EH (cell line): ENCODE measurements at places on chromosomes 12 and 14.

DNA sequence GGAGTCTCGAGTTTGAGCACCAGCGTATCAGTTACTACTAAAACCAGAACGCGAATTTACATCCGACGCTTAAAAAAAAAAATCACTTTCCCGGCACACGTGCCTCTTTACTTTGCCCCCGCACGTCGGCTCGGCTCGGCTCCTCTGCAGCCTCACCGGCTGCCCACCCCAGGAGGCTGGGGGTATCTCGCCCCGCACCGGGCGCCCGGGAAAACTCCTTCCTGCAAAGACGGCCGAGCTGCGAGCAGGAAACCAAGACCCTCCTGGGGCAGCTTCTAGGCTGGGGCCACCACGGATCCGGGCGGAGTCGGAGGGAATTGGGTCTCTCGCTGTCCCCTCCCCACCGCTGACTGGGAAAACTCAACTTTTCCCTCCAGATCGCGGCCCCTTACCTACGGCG lies 610 bp downstream of the VSIG10 start:
- peak; percentile 17 for DNase-seq

DNA sequence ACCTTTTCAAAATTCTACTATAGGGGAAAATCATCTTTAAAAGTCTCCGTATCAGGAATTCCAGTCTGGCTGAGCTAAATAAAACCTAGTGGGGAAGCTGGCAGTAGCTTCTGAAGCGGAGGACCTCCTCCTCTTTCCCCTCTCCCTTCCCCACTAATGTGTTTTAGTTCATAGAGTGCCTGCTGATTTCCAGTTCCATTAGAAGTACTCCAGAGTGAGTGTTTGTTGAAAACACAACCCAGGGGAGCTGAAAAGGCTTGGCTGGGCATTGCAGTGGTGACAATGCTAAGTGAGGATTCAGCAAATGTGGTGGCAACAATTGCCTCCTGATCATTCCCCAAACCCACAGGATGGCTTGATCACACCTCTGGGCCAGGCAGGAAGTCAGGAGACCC lies 144.2 kb upstream of the FRMD6 start:
- DNase-seq: peak; percentile 44

- DNase-seq: peak; percentile 39
These were observed 34.4 kb upstream of the DLK1 start for GRCh38 chr14:100692256-100692655.

GRCh38 chr14:88452231-88452630 lies 66.8 kb downstream of the SPATA7 start:
- DNase-seq: no peak

GRCh38 chr12:3885277-3886094 lies 12.3 kb upstream of the PARP11 start:
- DNase-seq: peak; percentile 50

DNA sequence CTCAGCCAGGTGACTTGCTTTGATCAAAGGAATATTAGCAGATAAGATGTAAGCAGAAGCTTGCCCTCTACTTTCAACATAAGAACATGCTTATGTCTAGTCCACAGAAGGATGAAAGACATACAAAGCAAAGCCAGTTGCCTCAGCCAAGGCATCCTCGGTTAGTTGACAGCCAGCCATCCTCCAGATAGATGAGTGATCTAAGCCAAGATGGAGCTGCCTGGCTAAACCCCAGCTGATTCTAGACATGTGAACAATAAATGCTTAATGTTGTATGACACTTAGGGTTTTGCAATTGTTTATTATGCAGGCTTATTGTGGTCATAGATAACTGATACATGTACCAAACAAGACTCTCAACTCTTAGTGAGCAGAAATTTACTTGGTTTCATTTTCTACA lies 157.6 kb upstream of the TMTC2 start:
- no peak for DNase-seq

GRCh38 chr12:49364989-49365388 lies 2.3 kb upstream of the SPATS2 start:
- DNase-seq: peak; percentile 82

- no peak for DNase-seq
These were observed 33.7 kb downstream of the MAPK1IP1L start for GRCh38 chr14:55085060-55085660.

DNA sequence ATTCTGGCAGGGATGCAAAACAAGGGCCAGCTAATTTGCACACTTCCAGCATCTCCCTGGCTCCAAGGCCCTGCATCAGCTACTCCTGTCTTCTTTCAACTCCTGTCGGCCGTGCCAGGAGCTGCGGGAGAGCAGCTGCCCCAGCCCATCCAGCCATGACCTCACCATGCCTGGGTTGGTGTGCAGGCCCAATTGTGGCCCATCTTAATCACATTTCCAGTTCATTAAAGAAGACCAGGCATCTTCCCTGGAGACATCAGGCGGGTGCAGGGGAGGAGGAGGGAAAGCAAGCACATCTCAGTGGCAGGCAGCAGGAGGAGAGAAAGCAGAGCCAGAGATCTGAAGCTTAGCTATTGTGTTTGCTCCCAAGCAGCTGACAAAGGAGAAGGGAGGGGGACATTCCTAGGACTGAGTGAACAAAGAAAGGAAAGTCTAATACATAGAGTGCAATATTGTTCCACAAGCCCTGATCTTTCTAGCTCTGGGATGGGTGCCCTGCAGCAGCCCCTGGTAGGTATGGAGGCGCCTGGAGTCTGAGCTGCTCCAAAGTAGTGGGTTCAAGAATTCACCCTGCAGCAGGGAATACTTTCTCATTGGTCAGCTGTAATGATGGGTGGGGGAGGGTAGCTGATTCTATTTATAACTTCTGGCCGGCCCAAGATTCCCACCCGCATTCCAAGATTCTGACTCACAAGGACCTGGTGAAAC lies 40.1 kb downstream of the VWF start:
- peak; percentile 76 for DNase-seq

DNA sequence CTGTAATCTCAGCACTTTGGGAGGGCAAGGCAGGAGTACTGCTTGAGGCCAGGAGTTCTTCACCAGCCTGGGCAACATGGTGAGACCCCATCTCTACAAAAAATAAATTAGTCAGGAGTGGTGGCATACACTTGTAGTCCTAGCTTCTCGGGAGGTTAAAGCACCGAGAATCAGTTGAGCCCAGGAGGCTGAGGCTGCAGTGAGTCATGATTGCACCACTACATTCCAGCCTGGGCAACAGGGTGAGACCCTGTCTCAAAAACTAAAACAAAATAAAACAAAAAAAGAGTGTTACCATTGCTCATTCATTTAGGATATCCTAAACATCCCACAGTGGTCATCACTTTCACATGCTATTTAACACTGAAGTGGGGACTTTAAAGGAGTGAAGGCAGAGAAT lies 7.8 kb downstream of the NEK9 start:
- peak; percentile 58 for DNase-seq
